ENCODE measurements at places on chromosomes 4 and X.

- DNase-seq, result no peak
These were observed 3.5 kb upstream of the BMP2K start for GRCh38 chr4:78772526-78773091.

- no peak for DNase-seq
These were observed 11.9 kb upstream of the SH3KBP1 start for GRCh38 chrX:19899217-19899788.

DNA sequence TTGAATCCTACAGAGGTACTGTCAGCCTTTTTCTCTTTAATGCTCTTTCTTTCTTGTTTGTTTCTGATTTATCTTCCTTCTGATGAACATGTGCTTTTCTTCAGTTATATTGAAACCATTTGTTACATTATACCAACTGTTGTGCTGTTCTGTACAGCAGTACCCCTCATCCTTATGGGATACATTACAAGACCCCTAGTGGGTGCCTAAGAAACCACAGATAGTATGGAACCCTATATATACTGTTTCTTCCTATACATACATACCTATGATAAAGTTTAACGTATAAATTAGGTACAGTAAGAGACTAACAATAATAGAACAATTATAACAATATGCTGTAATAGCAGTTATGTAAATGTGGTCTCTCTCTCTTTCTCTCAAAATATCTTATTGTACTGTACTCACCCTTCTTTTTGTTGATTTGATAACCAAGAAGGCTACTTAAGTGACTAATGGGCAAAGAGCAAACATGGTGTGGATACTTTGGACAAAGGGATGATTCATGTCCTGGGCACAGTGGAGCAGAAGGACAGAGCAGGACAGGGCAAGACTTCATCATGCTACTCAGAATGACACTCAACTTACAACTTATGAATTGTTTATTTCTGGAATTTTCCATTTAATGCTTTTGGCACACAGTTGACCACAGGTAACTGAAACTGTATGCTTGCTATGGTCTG, 10.7 kb upstream of the YIPF7 start:
- DNase-seq, result no peak

DNA sequence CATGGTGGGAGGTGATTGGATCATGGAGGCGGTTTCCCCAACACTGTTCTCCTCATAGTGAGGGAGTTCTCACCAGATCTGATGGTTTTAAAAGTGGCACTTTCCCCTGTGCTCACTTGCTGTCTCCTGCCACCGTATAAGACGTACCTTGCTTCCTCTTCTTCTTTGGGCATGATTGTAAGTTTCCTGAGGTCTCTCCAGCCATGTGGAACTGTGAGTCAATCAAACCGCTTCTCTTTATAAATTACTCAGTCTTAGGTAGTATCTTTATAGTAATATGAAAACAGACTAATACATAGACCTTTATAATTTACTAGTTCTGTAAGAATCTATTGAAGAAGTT, 82.5 kb upstream of the PITX2 start:
- no peak for DNase-seq

- no peak for DNase-seq
These were observed 45.5 kb downstream of the NPFFR2 start for GRCh38 chr4:72077346-72077745.

- no peak for DNase-seq
These were observed 58.3 kb upstream of the PRKX start for GRCh38 chrX:3771766-3772165.

GRCh38 chrX:134020910-134021309, 35.5 kb upstream of the GPC3 start:
- DNase-seq, result no peak

GRCh38 chr4:22573641-22574040, 57.8 kb upstream of the ADGRA3 start:
- DNase-seq, result no peak

GRCh38 chr4:117014236-117014635, 71.1 kb downstream of the TRAM1L1 start:
- DNase-seq, result no peak

GRCh38 chrX:132615391-132616131, 126.7 kb upstream of the MBNL3 start:
- no peak for DNase-seq

DNA sequence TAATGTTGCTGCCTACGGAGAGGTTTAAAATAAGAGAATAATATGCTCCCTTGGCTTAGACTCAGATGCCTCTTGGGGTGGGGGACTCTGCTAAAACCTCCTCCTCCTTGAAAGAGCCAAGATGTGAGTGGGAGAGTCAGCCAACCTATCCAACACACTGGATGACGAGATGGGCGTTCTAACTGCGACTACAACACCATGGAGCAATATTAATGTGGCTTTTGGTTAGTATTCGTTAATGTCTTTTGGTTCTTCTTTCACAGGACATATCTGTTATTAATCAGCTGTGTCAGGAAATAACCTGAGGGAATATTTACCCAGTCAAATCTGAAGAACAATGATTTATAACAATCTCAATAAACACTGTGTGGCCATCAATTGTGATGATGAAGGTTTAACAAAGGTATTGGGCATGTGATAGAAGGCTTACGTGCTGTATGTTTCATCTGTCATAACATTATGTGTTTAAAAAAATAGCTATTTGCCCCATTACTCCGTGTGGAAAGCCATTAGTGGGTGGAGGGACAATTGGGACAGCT, 143.5 kb upstream of the FTHL17 start:
- no peak for DNase-seq

- no peak for DNase-seq
These were observed 12.8 kb downstream of the CYP4V2 start for GRCh38 chr4:186204103-186204559.

DNA sequence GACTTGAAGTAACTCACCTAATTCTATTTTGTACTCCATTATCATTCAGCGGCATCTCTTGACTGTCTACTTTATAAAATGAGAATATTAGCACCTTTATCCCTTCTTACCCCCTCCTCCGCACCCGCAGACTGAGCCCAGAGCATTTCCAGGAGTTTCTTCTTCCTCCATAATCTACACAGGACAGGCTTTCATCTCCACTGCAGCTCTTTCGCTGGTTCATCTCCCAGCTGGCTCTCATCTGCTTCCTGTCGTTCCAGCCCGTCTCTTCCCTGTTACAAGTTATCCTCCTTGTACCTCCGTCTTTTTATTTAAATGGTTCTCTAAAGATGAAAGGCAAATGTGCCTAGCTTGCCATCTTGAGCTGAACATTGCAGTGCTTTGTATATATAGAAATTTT, 39.8 kb downstream of the GALNT7 start:
- DNase-seq, result no peak

DNA sequence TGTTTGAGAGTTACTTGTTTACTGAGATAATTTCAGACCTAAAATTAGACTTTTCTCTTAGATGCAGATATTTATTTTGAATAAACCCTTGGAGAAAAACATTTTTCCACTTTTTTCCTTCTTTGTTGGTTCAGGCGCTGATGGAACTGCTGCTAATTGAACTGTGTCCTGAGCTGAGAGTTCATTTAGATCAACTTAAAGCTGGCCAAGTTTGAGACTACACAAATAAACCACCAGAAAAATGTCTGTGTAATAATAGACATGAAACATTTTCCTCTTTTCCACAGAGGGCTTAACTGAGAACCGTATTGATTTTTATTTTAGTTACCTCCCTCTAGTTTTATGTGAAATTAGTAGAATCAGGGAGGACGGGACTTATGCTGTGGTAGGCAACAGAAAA, 32.5 kb downstream of the LRP2BP start:
- no peak for DNase-seq

DNA sequence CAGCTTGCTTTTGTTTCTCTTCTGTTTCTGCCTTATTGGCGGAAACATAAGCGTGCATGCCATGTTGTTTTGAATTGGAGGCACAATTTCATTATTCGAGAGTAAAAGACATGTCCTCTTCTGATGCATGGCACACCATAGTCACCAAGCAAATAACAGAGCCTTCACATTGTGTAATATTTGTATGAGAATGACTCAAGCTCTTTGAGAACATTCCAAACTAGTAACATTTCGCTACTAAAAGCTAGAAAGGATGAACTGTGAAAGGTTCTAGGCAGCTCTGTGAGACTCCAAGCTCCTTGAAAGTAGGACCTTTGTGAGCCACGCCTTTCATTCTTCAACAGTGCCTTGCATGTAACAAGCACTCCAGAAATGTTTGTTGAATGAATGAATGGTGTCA, 9.2 kb upstream of the ANXA3 start:
- DNase-seq, result no peak

- DNase-seq, result peak; percentile 16
These were observed at the start of gene PARM1 for GRCh38 chr4:74932832-74933561. Gene PARM1 (plus strand): TSS chr4:74933116. CDS start chr4:74933328, 212 bp downstream.

Measured in AG04450 (cell line).